ENCODE measurements at places on chromosomes 16 and 17.

- DNase-seq = no peak
These were observed 144.7 kb upstream of the SOX9 start for GRCh38 chr17:71976011-71976649.

- peak; percentile 46 for DNase-seq
These were observed 24.4 kb downstream of the SRL start for GRCh38 chr16:4217204-4218131.

- no peak for DNase-seq
These were observed 5.2 kb downstream of the ITPRIPL2 start for GRCh38 chr16:19118938-19119431.

GRCh38 chr17:55454906-55455474 is 33.4 kb upstream of the MMD start:
- no peak for DNase-seq

DNA sequence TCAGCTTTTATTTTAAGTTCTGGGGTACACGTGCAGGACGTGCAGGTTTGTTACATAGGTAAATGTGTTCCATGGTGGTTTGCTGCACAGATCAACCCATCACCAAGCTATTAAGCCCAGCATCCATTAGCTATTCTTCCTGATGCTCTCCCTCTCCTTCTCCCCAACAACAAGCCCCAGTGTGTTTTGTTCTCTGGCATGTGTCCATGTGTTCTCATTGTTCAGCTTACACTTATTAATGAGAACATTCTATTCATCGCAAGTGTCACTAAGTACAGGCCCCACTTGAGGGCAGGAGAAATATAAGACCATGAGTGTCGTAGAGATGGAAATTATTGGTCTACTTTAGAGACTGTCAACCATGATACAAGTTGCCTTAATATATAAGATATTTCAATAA is 615.1 kb downstream of the CDH8 start:
- DNase-seq = no peak

DNA sequence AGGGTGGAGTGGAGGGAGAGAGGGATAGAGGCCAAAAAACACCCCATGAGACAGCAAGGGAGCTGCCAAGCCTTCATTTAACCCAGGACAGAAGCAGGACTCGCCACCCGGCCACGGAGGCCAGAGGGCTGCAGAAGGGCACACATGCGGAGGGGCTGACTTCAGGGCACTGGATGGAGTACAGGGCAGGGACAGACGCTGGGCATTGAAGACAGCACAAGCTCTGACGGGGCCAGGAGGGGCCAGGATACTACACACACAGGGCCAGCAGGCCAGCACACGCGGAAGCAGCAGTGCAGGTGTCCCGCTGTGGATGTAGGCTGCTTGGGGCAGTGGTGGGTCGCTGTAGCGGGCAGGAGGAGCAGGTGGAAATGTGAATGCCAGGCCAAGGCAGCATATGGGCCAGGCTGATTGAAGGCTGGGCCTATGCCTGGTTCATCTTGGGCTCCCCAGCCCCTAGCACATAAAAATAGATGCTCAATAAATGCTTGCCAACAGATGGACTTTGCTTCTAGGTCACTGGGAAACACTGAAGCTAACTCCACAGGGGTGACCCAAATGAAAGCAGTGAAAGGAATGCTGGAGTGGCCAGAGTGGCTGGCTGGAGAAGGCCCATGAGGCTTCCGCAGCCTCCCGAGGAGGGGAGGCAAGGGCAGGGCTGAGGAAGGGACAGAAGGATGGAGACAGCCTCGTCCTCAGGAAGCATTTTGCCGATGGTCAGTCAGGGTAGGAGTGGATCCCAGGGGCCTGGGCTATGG is 61.6 kb downstream of the GNA13 start:
- DNase-seq = no peak

DNA sequence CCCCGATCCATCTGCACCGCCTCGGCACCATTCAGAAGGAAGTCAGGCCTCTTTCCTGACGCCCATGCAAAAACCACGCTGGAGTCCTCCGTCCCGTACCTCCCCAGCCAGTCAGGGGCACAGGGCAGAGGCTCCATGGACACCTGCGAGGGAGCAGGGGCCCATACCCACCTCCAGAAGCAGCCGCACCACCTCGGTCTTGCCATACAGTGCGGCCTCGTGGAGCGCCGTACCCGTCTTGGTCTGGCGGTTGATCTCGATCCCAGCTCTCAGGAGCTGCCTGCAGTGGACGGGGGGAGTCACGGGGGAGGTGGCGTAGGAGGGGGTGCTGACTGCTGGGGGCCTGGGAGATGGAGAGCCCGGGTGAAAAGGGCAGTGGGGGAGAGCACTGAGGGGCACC is 9.2 kb downstream of the CASKIN2 start:
- no peak for DNase-seq

- DNase-seq = no peak
These were observed at the start of gene KRTAP29-1 for GRCh38 chr17:41301916-41302901. Gene KRTAP29-1, minus strand, starts transcription at chr17:41302851. Its CDS starts 0 bp downstream, at chr17:41302851.

GRCh38 chr17:63675607-63676546 is 24.0 kb downstream of the LIMD2 start:
- DNase-seq = no peak

DNA sequence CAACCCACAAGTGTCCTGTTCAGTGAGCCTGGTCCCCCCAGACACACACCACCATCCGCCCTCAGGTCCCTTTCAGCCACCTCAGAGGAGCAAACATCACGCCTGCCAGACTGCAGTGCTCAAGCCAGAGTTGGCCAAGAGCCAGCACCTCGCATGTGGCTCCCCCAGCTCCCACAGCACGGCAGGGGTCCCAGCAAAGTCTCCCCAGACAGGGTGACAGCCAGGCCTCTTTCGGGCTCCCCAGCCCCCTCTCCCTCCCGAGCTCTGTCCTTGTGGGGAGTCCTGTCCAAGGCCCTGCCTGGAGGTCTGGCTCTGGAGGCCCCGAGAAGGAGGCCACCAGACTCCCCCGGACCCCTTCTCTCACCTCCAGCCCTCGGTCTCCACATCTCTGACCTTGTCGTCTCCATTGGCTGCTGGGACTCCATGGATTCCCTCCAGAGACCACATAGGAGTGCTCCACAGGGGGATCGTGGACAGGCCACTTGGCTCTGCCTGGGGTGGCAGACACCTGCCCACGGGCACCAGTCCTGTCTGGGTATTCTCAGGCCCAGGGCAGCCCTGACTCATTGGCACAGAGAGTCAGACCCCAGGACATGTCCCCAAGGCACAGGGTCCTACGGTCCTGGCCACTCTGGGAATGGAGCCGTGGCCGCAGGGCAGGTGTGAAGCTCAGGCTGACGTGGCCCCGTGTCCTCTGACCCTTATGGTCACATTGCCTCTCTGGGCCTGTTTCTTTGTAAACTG is 1.8 kb upstream of the MYADML2 start:
- DNase-seq = no peak

- no peak for DNase-seq
These were observed 22.1 kb downstream of the FCSK start for GRCh38 chr16:70476272-70477020.

DNA sequence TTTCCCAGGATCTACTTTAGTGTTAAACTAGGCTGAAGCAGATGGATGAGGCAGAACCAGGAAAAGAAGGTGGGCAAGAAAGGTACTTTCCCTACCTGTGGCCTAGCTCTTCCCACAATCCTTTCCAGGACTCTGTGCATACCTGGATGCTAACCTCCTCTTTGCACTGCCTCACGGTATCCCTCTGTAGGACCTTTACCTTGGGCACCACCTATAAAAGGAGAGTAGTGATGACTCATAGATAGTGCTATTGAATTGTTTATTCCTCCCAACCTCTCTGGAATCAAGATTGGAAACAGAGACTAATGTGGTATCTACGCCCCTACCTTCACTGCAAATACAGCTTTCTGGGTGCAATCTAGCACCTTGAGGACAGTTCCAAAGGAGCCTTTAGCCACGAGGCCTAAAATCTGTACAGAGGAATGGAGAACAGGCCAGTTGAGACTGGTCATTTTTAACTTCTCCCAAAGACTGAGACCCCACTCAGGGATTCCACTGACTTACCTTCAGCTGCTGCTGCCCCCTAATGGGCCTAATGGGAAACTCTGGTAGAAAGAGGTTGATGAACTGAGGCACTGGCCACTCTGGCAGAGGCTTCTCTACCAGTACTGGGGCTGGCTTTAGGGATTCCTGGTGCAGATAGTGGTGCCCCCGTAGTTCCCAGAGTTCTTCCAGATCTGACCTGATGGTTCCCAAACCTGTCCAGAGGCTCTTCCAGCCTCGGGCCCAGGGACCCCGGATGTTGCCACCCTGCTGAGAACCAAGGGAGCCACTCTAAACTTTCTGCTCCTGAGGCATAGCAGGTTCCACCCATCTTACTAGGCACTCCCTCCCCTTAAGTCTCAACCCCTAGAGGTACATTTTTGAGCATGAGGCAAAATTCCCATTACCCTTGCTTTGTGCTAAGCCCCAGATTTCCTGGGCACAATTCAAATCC is 781 bp downstream of the RSKR start:
- DNase-seq = peak; percentile 20

DNA sequence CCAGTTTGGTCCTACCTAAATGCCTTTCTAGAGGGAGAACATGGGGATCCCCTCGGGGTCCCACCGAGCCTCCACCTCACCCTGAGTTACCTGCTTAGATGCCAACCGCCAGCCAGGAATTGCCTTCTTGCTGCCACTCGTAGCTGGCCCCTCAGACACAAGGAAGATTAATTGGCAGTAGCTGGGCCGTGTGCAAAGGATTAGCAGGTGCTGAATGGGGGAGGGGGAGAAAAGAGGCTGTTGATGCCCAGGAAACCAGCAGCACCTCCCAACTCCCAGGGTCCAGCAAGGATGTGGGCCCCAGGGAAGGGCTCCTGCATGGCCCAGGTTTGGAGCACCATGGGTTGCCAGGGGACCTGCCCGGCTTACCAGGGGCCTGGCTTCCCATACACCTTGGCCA is at the start of gene CNGB1:
CNGB1 (minus strand) TSS at position 159 of the 400 bp plus-strand sequence. CDS start 3,842 bp downstream, outside the sequence.
- DNase-seq = no peak

DNA sequence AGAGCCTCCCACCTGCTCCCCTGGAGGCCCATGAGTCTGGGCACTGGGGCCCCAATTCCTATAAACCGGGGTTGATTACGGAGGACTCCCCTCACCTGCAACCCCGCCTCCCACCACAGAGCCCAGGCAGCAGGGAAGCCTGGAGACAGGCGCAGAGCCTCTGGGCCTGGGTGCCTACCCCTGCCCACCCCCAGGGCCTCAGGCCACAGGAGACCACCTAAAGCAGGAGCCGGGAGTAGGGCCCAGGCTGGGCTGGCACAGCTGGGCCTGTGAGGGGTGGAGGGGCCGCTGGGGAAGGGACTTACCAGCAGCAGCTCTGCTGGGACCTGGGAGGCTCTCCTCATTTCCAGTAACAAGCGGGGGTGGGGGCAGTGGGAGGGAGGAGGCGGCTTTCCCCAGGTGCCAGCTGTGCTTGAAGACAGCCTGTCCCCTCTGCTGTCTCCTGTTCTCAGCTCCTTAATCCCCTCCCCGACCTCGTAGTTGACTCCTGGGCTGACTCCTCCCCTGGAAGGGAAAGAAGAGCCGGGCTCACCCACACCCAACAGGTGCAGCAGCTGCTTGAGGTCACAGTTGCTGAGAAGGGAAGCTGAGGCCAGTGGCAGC is 46.8 kb downstream of the TMEM235 start:
- no peak for DNase-seq

DNA sequence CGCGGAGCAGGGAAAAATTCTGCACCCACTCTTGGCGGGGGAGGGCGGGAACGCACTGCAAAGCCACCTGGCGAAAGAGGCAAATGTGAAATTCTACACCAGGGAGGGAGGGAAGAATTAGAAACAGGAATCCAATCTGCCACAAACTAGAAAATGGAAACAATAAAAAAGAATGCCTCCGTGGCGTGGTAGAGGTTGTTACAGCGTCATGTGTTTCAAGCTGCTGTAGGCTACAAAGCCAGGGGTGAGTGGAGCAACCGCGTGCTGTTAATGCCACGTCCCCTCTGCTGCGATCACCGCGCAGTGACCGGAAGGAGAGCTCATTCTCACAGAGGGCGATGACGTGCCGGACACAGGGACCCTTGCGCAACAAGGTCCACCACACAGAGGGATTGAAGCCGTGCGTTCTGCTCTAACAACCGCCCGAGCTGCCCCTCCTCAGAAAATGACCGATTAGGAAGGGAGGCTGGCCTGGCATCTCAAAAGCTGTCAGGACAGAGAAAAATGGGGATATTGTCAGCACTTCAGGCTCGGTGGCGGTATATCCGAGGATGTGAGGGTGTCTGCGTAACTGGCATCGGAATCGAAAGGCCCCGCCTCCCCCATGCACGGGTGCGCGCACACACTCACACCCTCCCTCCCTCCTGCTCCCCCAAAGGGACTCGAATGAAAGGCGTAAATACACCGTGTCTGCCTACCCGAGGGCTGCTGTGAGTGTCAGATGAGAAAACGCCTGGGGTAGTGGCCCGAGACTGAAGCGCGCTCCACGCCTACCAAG is 70.8 kb upstream of the TNRC6C start:
- DNase-seq = peak; percentile 44

DNA sequence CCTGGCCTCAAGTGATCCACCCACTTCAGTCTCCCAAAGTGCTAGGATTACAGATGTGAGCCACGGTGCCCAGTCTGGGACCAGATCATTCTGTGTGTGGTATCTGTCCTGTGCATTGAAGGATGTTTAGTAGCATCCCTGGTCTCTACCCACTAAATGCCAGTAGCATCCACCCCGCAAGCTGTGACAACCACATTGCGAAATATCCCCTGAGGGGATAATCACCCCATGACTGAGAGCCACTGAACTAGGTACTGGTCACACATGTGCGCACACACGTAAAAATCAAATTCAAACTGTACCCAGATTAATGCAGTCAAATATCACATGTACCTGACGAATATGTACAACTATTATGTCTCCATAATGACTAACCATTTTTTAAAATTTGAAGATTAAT is 35.8 kb downstream of the TEKT5 start:
- no peak for DNase-seq

- DNase-seq = no peak
These were observed 161.9 kb upstream of the XYLT1 start for GRCh38 chr16:17632667-17633066.

DNA sequence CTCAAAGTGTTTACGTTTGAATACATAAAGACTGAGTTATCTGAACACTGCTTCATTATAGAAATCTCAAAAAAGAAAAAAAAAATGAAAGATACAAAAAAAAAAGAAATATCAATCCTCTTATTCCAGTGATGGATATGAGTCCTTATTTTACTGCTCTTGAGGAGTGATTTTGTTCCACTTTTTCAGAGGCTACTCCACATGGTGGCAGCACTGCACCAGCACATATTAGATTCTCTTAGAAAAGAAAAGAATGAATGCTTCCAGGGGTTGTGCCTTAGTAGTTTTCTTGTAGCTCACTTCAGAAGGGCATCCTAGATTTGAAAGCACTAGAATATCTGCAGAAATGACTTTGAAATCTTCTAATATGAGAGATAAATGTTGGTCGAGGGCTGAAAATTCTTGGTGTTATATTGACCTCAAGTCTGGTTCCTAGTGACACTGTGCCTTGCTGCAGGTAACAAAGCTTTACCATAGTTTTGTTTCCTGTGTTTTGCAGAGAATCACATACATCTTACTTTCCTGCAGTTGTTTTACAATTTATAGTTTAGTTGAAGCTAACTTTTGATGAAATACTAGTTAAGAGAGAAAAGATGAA is 25.9 kb downstream of the AP2B1 start:
- DNase-seq = peak; percentile 28

- DNase-seq = no peak
These were observed 47.4 kb downstream of the RAI1 start for GRCh38 chr17:17728550-17729251.

- peak; percentile 58 for DNase-seq
These were observed 118.5 kb upstream of the CACNG5 start for GRCh38 chr17:66716236-66717026.

- DNase-seq = peak; percentile 49
These were observed 5.4 kb upstream of the STAT5B start for GRCh38 chr17:42281571-42282096.

- no peak for DNase-seq
These were observed 94.1 kb downstream of the SLC39A11 start for GRCh38 chr17:72998343-72998742.
